ELF-1 (cell line): ENCODE measurements at places on chromosomes 12 and 14.

DNA sequence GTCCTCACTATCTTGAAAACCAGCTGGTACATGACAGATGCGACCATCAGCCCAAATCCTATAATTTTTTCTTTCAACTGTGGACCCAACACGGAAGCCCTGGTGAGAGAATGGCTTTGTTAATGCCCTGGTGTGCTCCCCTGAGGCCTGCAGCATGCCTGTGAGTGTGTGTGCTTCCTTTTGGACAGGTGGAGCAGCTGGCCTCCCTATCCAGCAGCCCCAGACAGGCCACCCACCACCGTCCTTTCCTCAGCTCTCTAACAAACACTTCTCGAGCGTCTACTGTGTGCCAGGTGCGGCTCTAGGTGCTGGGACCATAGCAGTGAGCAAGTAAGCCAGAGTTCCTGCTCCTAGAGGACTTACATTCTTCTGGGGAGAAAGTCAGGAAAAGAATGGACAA lies 78.9 kb upstream of the GZMB start:
- no peak for DNase-seq

GRCh38 chr12:124667506-124668326 lies 100.3 kb upstream of the NCOR2 start:
- DNase-seq: peak; percentile 44

GRCh38 chr12:111636209-111636945 lies 37.3 kb upstream of the ATXN2 start:
- peak; percentile 86 for DNase-seq

DNA sequence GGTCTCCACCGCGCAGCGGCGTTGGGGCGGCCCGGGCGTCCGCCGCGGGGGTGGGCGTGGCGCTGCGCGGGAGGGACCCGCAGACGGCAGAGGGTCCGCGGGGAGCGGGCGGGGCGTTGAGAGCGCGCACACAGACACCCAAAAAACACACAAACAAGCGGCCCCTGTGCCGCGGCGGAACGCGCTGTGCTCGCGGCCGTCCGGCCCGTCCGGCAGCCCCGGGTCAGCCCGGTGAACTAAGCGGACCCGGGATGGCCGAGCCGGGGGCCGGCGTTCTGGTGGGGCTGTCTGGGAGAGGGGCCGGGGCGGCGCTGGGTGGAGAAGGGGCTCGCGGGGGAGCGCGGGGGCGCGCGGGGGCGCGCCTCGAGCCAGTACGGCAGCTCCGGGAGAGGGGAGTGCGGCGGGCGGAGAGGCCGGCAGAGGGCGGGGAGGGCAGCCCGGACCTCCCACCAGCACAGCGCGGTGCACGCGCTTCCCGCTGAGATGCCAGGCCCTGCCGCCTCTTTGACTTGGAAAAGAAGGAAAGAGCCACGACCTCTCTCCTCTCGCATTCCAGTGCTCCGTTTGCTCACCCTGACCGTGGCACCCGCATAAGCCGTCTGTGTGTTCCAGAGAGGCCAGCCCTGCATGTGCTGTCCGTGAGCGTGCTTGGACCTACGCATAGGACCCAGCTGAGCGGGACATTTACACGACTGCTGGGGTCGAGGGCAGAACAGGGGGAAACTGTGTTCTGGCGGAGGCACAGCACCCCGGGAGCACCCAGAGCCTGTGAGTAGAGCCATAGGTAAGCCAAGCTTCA lies 10.3 kb downstream of the SLC6A12 start:
- DNase-seq: no peak

- no peak for DNase-seq
Measured at GRCh38 chr14:104686624-104687517, 2.5 kb upstream of the INF2 start.

DNA sequence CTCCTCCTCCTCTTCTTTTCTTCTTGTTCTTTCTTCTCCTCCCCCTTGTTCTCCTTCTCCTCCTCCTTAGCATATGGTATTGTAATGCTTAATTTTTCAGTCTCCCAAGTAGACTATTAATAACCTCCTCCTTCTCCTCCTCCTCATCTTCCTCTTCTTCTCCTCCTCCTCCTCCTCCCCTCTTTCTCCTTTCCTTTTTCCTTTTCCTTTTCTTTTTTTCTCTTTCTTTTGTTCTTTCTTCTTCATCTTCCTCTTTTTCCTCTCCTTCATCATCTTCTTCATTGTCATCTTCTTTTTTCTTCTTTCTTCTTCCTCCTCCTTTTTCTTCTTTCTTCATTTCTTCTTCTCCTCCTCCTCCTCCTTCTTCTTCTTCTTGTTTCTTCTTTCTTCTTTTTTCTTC lies 251.6 kb upstream of the ARHGAP5 start:
- no peak for DNase-seq

DNA sequence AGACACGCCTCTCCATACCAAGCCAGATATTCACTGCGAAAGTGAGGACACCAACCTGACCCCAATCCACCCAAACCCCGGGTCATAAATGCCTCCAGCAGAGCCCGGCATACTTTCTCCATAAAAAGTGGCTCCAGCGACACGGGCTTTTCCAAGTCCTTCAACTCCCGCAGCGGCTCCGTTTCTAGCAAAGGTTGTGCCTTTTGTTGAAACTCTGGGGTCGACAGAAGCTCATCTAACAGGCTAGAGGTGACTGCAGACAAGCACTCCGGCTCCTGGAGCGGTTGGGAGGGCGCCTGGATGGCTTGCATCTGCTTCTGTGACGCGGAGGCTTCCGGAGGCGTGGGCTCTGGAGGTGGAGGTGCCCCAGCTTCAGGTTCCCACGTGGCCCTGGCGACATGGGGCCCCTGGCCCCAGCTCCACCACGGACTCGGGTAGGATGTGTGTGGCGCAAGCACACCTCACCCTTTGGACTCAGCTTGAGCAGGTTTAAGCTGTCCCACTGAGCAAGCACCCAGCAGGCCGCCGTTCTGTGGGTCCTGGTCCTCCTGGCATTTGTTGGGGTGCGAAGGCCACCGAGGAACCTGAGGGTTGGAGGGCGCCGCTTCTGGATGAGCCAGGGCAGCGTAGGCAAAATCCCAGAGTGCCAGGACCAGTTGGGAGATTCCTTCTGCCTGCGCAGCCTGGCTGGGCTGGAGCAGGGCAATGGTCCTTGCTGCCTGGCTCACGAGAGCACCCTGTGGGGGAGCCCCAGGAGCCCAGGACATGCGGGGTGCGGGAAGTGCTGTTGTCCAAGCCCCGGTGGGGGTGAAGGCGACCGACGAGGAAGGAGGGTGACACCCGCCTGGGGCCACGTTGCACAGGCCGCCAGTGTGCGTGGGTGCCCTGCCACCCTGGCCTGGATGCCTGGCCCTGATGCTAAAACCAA lies 186.3 kb downstream of the ALG10 start:
- DNase-seq: no peak
